NCI-H1417 (cell line): ENCODE measurements at places on chromosomes 12 and 14.

DNA sequence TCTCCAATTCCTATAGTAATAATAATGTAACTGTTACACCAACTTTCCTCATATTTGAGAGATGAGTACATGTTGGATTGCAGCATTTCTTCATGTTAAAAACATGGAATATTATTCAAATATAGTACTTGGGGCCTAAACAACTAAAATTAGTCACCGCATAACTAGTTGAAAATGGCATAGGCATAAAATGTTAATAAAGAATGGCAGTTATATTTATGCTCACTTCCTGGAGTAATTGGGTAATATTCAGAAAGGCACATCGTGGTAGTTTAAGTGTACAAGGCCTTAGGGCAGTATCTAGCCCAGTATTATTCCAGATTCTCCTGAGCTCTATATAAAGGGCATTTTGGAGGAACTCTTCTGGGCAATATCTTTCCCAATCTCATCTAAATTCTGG, 46.0 kb downstream of the ERGIC2 start:
- DNase-seq, result no peak

- DNase-seq, result no peak
Measured at GRCh38 chr12:104462931-104463339, 6.2 kb downstream of the CHST11 start.

DNA sequence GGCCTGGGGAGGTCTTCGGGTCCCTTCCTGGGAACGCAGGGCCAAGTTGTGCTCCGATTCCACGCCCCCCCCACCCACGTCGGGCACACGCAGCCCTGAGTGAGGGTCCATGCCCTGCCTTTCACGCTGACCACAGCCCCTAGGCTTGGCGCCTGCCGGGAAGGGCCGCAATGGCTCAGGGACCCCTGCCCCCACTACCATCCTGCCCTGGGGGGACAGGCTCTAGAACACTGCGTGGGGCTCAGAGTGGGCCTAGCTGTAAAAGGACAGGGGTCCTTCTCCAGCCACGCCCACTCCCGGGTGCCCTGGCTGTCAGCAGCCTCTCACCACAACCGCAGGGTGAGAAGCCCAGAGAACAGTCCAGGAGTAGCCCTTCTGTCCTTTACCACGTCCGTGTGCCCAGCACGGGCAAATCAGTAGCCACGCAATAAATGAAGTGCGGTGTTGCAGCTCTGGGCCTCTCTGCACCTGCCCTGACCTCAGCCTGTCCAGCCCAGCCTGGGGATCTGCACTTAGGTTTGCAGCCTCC, 9.4 kb upstream of the GPR68 start:
- peak; percentile 68 for DNase-seq

DNA sequence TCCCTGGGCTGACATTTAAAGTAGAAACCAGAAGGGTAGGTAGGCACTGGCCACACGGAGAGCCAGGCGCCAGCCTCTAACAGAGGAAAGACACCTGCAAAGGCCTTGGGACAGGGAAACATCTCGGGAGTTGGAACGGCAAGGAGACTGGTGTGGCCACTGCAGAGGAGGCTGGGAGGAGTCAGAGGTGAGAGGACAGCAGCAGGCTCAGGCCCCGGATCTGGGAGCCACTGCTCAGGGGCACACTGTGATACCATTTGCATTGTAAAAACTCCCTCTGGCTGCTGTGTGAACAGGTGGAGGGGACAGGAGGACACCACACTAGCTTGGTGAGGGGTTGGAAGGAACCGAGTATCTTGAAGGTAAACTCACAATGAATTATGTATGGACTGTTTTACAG, 2.7 kb downstream of the ANHX start:
- DNase-seq, result no peak

DNA sequence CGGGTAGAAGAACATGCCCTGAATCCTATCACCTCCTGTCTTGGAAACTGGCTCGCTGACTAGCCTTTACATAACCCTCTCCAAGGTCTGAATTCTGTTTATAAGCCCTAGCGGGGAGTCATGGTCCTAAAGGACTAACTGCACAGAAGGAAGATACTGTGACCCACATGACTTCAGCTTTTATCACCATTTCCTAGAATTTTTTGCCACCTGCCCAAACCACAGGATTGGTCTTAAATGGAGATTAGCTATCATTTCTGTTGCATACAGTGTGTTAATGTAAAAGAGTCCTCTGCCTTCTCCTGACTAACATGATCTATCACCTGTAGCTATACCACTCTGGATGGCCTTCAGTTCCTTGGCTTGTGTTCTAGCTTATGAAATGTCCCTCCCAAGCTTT, 319.2 kb downstream of the DUSP6 start:
- no peak for DNase-seq

GRCh38 chr12:111445726-111446581, 40.2 kb downstream of the SH2B3 start:
- peak; percentile 49 for DNase-seq

DNA sequence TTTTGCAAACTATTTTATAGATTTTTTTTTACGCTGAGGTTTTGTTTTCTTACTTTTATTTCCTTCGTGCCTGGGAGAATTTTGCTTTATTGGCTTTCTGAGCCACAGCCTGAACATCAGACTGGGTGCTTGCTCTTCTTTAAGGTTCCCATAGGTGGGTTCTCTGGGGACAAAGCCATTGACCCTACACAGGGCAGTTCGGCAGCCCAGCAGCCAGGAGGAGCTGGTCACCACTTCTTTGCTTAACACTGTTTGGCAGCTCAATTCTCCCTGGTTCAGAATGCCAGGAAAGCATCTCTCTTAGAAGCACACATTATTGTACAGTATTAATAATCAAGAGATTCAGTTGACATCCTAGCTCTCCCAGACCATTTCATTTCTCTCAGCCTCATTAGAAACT, 140.8 kb upstream of the NEDD1 start:
- no peak for DNase-seq

DNA sequence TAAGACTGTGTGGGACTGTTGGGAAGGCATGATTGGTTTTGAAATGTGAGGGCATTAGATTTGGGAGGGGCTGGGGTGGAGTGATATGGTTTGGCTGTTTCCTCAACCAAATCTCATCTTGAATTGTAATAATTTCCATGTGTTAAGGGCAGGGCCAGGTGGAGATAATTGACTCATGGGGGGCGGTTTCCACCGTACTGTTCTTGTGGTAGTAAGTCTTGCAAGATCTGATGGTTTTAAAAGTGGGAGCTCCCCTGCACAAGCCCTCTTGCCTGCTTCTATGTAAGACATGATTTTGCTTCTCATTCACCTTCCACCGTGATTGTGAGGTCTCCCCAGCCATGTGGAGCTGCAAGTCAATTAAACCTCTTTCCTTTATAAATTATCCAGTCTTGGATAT, 76.6 kb upstream of the PPFIA2 start:
- no peak for DNase-seq

- DNase-seq, result no peak
Measured at GRCh38 chr12:1911598-1912575, 6.6 kb downstream of the CACNA2D4 start.

DNA sequence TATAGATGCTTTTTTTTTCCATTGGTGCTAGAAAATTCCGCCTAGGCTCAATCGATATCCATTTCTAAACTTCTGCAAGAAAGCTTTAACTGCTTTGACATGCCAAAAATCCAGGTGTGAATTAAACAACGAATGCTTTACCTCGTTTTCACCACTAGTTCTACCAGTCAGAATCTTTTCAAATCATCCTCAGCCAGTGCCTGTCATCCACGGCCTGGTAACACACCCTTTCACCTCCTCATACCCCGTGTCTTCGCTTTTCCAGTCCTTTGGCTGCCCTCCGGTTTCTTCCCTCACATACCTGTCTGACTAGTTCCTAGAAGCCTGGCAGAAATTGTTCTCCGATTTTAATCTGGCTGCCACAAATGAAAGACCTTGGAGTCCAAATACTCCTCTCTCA, 1.4 kb upstream of the PHC1 start:
- no peak for DNase-seq

- no peak for DNase-seq
Measured at GRCh38 chr14:38073641-38074040, 134.1 kb upstream of the SSTR1 start.

DNA sequence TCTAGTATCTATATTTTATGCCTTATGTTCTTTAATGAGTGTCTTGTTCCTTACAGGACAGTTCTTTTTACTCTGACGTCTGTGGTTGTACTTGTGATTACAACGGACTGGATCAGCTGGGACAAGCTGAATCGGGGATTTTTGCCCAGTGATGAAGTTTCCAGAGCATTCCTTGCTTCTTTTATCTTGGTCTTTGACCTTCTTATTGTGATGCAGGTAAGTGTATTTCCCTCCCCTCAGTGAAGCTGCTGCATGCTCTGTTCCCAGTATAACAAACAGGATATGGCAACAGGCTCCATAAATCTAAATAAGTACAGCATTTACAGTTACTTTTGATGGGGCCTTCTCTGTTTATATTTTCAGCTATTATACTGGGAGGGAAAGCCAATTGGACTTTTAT, 463.6 kb downstream of the TMEM117 start:
- no peak for DNase-seq

GRCh38 chr14:60815371-60815770, 80.8 kb downstream of the MNAT1 start:
- peak; percentile 7 for DNase-seq

DNA sequence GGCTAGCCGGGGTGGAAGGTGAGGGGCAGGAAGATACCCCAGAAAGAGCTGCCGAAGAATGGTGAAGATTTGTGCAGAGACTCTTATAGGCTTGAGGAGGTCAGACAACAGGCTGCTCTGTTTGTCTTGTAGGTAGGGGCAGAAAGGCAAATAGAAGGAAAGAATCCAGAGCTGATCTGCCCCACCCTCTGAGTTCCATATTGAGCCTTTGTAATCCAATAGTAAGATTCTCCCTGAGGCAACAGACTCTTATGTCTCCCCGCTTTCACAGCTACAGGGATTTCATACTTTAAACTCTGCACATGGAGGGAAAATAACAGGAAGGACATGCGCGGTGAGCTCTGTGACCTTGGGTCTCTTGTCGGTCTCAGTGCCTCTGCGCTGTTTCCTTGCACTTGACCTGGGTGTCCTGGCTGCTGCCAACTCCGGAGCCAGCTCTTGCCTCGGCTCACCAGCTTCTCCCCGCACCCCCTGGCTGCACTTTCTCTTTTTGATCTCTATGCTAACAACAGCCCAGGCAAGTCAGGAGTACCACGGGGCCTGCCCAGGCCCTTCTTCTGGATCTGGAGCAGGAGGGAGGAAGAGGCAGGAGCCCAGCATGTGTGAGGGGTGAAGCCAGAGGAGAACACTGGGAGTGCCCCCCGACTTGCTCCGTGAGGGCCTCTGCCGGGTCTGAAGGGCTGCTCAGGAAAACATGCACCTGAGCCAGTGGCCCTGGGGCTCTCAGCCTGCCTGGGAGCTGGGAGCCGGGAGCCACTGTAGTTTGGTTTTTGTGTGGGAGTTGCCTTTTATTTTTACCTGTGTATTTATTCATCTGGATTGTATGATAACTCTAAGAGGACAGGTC, 75.8 kb downstream of the PPP1R36 start:
- no peak for DNase-seq

- DNase-seq, result peak; percentile 39
Measured at GRCh38 chr14:29521526-29522137, 406.0 kb downstream of the PRKD1 start.

- no peak for DNase-seq
Measured at GRCh38 chr12:56241424-56242303, 11.8 kb downstream of the SLC39A5 start.

GRCh38 chr14:33915682-33916081, 35.2 kb downstream of the EGLN3 start:
- no peak for DNase-seq

DNA sequence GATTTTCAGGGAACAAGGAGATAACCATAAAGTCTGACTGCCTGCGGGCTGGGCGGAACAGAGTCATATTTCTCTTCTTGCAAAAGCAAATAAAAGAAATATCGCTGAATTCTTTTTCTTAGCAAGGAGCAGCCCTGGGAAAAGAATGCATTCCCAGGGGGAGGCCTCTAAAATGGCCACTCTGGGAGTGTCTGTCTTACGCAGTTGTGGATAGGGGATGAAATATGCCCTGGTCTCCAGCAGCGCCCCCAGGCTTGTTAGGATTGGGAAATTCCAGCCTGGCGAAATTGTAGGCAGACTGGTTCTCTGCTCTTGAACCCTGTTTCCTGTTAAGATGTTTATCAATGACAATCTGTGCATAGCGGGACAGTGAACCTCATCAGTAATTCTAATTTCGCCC, 40.5 kb downstream of the PCNX1 start:
- peak; percentile 6 for DNase-seq

DNA sequence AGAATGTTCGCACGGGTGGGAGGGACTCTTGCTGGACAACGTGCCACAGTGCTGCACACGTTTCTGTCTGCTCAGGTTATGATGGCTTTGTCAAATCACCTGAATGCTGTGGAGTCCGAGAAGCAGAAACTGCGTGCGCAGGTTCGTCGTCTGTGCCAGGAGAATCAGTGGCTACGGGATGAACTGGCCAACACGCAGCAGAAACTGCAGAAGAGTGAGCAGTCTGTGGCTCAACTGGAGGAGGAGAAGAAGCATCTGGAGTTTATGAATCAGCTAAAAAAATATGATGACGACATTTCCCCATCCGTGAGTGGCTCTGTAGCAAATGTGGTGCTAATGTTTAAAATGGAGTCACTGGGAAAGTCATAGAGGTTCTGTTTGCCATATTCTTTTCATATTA, 28.5 kb downstream of the KLC1 start:
- DNase-seq, result no peak

GRCh38 chr12:50610171-50610570, 105.4 kb downstream of the DIP2B start:
- no peak for DNase-seq
